ENCODE measurements at places on chromosomes 6 and 20.

DNA sequence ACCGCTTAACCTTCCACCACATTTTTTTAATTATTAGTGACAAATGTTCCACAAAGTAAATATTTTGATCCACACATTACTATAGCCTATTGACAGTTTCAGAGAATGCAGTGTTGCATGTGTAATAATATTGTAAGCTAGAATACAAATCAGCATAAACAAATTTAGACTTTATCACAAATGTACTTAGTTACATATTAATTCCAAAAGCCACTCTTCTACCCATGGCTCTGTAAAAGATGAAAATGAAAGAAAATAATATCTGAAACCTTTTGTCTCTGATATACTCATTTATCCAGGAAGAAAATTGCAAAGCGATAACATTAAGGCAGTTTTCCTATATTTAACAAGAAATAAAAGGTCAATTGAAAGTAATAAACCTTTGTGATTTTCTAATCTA is 954.0 kb upstream of the MAN1A1 start:
- DNase-seq, result no peak

GRCh38 chr20:37711001-37711400 is 17.2 kb downstream of the CTNNBL1 start:
- DNase-seq, result no peak

DNA sequence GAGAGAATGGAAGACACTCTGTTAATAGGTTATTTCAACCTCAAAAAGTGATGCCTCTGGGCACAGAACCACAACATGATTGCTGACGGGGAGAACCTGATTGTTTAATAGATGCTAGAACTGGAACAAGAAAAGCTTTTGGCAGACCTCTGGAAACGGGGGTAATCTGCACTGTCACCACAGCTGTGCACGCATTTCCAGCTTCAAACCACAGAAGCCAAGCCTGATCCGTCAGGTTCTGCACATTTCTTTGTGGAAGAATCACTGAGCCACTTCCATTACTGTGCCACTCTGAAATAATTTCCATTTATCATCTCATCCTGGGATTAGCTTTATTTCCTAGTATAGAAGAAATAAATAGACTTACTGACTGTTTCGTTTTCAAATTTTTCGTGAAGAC is 309.3 kb downstream of the FARS2 start:
- no peak for DNase-seq

DNA sequence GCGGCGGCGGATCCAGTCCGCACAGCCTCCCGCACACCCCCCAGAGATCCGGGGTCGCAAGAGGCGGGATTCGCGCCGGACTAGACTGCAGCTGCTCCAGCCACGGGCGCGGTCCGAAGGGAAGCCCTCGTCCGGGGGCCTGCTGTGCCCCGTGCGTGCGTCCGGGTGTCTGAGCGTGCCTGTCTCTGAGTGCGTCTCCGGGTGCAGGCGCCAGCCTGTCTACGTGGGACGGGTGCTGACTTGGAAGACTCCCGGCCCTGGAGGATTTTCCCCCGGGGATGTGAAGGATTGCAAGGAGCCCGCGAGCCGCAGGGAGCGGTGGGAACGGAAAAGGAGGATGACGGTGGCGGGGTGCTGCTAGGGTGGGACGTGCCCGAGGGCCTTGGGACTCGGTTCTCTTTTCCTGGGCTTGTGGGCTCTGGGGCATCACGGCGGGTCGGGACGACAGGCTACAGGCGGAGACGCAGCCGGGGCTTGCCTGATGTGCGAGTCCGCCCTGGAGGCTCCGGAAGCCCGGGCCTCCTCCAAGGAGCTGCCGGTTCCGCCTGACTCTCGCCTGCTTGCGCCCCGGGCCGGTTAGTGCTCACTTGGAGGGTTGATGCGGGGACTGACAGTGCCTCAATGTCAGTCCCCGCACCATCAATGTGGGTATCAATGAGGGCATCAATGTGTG is 5.7 kb downstream of the MAFB start:
- DNase-seq, result no peak

DNA sequence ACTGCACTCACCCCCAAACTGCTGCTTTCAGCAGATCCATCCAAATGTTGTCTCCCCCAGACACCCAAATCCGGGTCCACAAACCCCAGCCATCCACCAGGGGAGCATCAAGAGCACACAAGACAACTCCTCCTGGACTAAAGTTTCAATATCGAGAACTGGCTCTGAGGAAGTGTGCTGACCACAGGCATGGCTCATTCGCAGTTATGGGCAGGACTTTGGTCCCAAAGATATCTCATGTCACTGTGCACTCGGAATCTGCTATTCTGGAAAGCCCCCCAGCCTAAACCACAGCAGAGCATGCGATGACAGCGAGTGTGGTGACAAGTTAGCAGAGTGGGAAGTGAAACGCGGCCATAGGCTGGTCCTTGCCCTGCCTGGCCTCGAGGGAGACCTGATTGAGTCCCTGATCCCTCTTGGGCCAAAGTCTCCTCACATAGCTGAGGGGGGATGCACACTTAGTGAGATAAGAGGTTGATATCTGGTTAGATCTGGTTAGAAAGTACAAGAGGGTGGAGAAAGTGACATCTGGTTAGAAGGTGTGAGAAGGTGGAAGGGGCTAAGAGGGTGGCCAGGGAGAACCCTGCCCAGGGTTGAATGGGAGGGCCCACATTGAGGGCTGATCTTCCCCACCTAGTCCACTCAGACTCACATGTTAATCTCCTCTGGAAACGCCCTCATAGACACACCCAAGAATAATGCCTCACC is 149.7 kb downstream of the MRPL14 start:
- DNase-seq, result no peak

GRCh38 chr6:105536961-105537360 is 134.1 kb upstream of the PREP start:
- DNase-seq, result no peak

GRCh38 chr20:6180531-6180930 is 57.7 kb upstream of the FERMT1 start:
- DNase-seq, result no peak

DNA sequence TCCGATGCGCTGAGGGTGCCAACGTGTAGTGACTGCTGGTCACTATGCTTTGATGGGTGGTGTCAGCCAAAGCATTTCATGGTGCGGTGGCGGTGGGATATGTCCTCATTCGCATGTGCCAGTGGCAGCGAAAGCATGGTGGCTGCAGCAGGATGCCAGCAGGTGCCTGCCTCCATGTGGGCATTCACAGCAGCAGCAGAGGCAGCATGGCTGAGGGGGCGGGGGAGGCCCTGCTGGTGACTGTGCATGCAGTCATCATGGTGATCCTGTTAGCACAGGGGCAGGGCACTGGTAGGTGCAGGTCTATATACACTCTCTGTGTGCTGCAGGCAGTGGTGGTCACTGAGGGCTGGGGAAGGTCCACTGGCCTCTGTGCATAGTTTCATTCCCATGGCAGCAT is 22.0 kb downstream of the FIG4 start:
- DNase-seq, result no peak

DNA sequence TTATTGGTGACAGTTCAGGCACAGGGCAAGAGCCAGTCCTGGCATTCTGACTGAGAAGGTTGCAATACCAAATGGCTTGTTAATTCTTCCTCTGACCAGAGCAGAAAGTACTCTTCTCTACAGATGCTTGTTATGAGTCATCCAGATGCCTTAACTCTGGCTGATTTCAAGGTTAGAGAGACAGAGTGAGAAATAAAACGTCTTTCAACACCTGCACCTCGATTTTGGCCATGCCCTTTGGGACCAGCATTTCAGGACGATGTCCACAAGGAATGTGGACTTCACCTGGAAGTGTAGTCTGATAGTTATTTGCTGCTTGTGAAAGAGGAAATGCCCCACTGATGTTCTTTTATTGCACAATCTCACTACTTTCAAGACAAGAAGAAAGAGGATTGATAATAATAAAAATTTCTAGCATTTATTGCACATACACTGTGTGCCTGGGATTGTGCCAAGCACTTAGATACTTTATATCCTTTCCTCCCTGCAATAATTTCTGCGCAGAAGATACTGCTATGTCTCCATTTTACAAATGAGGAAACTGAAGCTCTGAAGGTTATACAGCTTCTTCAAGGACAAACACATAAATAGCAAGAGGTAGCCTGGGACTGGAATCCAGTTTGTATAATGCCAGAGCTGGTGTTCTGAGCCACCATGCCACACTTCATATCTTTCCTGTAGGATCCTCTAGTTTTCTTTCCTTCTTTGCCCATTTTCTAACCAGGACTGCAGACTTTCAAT is 33.5 kb upstream of the MCM3 start:
- DNase-seq, result no peak

DNA sequence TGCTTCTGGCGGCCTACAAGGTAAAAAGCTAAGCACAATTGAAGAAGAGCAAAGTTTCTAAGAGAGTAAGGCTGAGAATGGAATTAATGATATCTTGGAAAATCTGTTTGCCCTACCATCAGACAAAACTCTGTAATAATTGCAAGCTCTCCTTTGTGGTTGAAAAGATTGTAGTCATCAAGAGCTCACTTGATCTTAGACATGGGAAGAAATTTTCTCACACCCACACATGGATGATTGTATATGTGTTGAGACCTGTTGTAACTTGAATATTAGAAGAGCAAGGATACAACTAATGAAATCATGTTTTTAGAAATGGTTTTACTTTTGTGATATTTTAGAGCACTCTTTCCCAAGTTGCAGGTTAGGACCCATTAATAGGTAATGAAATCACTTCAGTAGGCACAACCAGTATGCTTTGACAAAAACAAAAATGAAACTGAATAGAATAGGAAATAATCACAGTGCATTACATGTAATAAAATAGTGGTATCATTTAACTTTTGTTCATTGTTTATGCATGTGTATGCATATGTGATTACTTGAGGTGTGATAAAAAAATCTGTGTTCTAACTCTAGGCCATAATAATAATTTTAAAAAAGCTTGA is 14.0 kb downstream of the DCBLD1 start:
- no peak for DNase-seq

DNA sequence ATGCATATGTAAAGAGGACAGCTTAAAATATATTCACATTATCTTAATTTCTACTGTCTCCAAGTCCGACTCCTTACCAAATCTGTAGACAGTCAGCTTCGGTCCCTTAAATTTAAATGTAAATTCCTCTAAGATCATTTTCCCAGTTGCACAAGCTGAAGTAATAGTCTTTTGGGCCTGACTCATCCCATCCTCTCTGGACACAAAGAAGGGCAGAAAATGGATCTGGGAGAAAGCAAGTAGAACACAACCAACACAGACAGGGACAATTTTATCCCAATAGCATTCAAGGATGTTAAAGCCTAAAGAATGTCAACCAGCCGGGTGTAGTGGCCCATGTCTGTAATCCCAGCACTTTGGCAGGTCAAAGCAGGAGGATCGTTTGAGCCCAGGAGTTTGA is 228.3 kb downstream of the ARHGAP18 start:
- no peak for DNase-seq

Measured in 8988T (cell line).